Endothelial cell of umbilical vein (primary cell): ENCODE measurements at places on chromosomes 4 and X. TPM values are rescaled to one million over a fixed set of nuclear protein-coding genes. Genes with fewer than 3 reads are reported as not detected.

- H3K36me3 ChIP-seq, result no peaks in the 10 kb centered on the region
- no peak overlapping the region for H3K4me3 ChIP-seq
- H3K4me1 ChIP-seq, result no peaks in the 10 kb centered on the region
- no peaks in the 10 kb centered on the region for H3K27me3 ChIP-seq
Measured at GRCh38 chrX:19243431-19243830, 100.3 kb upstream of the PDHA1 start.

ADRA2C gene
- 0.03 and 0.06 TPM in 2 replicates for polyA plus RNA-seq

- no peaks in the 10 kb centered on the region for H3K4me1 ChIP-seq
- H3K27me3 ChIP-seq, result peaks cover 6% of the 10 kb centered on the region
- H3K4me3 ChIP-seq, result no peak overlapping the region
- no peak for DNase-seq
- H3K27ac ChIP-seq, result no peak overlapping the region
- no peaks in the 10 kb centered on the region for H3K36me3 ChIP-seq
Measured at GRCh38 chrX:24547961-24548360, 82.9 kb downstream of the PDK3 start.

GRCh38 chr4:147398556-147398955, 82.3 kb upstream of the EDNRA start:
- no peak overlapping the region for H3K27ac ChIP-seq
- no peaks in the 10 kb centered on the region for H3K4me1 ChIP-seq
- DNase-seq, result no peak

- DNase-seq, result no peak
- no peaks in the 10 kb centered on the region for H3K36me3 ChIP-seq
- H3K27ac ChIP-seq, result no peak overlapping the region
- no peaks in the 10 kb centered on the region for H3K27me3 ChIP-seq
- no peak overlapping the region for H3K4me3 ChIP-seq
Measured at GRCh38 chrX:44099366-44099765, 126.2 kb upstream of the NDP start.

DNA sequence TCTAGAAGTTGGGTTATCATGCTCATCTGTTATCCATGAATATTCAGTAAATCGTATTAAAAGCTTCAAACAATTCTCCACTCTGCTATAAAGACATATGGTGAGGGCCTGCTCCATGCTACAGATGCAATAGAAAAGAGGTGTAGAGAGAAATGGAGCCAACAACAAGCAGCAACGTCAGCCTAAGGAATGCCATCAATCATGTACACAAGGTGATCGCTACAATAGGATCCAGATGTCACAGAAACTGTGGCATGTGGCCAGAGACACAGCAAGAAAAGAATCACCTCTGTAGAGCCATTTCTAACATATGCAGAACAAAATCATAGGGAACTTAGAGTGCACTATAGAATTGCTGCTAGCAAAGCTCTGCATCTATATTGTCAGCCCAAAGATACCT, 1188.1 kb downstream of the PCDH7 start:
- H3K4me3 ChIP-seq, result no peak overlapping the region
- H3K27ac ChIP-seq, result no peak overlapping the region
- no peaks in the 10 kb centered on the region for H3K27me3 ChIP-seq
- no peak for DNase-seq
- H3K36me3 ChIP-seq, result no peaks in the 10 kb centered on the region

NMU gene
- 1.4 and 1.6 TPM in 2 replicates for polyA plus RNA-seq
